Epithelial cell of umbilical artery (primary cell): ENCODE measurements at places on chromosomes 3 and 15. TPM values are rescaled to one million over a fixed set of nuclear protein-coding genes. Genes with fewer than 3 reads are reported as not detected.

The PLCB2 gene
- 3.9 and 7.8 TPM in 2 replicates for total RNA-seq

The SACM1L gene
- total RNA-seq, result 28.9 and 42.6 TPM in 2 replicates

The ELL3 gene
- 1.1 and 4.5 TPM in 2 replicates for total RNA-seq

The STRIT1 gene
- total RNA-seq, result not detected in 2 replicates

The NPAP1 gene
- total RNA-seq, result not detected in 2 replicates

The SLITRK3 gene
- total RNA-seq, result not detected in 2 replicates

The OCA2 gene
- total RNA-seq, result not detected in 2 replicates

The TM6SF1 gene
- total RNA-seq, result 22.7 and 40.7 TPM in 2 replicates

The CSPG5 gene
- 0.32 and 1.1 TPM in 2 replicates for total RNA-seq
